ENCODE measurements at places on chromosomes 5 and 9.

GRCh38 chr5:97844797-97845196 lies 661.8 kb upstream of the RIOK2 start:
- DNase-seq: no peak

DNA sequence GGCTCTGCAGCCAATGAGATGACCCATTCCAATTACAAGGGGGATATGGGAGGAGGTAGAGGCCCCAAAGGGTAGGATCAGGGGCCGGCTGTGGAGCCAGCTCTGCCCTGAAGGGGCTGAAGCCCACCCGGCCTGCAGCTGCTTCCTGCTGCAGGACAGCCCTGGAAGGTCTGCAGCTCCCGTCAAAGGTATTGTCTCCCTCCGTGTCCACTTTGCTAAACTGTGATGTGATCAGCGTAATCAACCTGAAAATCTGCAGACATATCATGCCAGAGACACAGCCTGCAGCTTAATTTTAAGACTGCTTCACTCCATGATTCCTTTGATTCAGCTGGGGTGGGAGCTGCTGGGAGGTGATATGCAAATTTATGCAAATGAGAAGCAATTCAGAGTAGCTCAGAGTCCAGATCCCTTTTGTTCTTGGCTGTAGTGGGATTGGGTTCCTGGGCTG lies 90.7 kb downstream of the GADD45G start:
- no peak for DNase-seq

DNA sequence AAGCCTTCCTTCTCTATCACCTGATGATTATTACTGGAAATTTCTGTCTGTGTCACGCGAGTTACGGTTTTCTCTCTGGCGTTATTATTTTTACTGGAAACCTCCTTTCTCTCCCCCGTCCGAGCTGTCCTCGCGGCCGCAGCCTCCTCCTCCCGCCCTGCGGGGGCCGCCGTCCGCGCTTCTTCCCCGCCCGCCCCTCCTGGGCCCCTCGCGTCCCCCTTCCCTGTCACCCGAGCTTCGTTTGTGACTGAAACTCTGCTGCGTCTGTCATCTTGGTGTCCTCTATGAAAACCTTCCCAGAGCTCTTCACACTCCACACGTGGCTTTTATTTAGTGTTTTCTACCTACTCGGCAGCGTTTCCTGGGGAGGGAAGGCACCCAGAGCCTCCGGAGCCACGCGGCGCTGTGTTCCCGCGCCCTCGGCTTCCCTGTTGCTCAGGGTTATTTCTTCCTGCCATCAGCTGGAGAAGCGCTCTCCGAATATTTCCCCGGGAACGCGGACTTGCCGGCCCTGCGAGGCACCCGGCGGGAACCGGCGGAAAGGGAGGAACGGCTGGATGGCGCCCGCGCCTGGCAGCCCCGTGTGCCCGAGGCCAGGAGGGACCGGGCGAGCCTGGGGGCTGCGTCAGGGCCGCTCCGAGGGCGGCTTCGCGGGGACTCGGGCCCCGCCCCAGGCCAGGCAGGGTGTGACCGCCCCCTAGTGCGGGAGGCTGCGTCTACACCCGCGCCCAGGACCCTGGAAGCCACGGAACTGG lies 33.9 kb downstream of the TRIP13 start:
- DNase-seq: peak; percentile 76

GRCh38 chr9:78386773-78387172 lies 89.8 kb downstream of the PSAT1 start:
- no peak for DNase-seq

DNA sequence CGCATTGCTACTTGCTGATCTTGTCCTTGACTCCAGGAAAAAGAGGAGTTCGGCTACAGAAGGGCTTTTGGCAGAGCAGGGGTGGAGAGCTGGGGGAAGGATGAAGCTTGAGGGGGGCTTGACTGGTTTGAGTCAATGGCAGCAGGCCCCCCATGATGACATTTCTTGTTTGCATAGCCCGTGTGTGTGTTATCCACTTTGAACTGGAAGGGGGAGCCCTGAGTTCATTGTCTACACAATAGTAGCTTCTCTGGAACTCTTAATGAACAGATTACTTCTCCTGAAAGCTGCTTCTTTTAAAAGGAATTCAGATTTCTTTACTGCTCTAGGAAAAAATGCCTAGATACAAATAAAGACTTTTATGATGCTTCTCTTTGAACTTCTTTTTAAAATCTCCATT lies 2.3 kb downstream of the IFNB1 start:
- DNase-seq: no peak

DNA sequence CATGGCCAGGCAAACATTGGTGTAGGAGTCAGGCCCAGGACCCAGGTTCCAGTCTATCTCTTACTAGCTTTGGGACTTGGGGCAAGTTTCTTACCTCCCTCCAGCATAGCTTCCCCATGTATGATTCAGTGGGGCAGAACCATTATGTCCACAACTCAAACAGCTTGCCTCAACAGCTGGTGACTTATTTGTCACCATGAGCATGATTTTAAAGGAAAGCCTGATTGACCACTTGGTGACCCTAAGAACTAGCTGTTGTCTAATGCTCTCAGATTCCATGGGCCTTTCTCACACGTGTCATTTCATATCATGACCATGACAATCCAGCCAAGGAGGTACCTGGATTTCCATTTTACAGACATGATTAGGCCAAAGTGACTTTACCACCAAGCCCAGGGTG lies 126.4 kb downstream of the TTLL11 start:
- no peak for DNase-seq

DNA sequence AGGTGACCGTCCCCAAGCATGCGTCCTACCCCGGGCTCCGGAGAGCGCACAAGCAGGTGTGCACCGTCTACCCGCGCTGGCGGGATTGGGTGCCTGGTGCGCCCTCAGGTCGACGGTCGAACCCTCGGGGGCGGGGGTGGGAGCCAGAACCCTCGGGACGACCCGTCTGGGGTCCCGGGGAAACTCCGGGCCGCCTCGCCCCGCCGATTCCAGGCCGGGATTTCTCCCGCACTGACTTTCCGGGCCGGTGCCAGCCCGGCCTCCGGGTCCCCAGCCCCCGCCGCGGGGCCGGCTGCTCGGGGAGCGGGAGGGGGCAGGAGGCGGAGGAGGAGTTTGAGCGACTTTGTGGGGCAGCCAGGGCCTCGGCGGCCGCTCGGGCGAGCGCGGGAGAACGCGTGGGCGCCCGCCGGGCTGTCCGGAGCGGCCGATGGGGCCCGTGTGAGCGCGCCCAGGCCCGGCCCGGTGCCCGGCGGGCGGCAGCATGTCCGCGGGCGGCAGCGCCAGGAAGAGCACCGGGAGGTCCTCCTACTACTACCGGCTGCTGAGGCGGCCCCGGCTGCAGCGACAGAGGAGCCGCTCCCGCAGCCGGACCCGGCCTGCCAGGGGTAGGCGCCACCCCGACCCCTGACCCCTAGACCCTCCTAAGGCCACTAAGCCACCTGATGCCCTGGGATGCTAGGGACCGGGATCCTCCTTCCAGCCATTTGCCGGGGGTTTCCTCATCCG lies at the start of gene DAB2IP:
Gene DAB2IP (plus strand): TSS at position 340 of the 726 bp plus-strand sequence. CDS start 142 bp downstream, at position 482.
- peak; percentile 86 for DNase-seq

DNA sequence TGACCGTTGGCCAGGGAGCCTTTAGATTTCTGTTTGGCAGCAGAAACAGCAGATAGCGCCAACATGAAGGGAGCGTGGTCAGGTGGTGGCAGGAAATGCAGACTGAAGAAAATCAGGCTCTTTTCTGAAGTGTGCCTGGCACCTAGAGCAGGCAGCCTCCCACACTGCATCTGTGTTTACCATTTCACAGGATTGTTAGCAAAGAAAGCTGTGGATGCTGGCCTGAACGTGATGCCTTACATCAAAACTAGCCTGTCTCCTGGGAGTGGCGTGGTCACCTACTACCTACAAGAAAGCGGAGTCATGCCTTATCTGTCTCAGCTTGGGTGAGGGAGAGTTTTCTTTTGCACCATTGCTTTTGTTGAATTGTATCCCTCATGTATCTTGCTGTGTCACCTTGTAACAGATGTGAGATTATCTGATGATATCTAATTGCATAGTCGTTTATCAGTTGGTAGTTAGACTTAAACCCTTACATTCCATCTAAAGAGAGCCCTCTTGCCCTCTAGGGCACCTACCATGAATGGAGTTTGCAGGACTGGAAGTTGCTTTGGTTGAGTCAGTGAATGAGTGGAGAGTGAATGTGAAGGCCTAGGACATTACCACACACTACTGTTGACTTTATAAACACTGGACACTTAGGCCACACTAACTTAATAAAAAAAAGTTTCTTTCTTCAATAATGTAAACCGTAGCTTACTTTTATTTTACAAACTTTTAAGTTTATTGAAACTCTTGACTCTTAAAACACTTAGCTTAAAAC lies 42.8 kb downstream of the ACO1 start:
- DNase-seq: no peak

DNA sequence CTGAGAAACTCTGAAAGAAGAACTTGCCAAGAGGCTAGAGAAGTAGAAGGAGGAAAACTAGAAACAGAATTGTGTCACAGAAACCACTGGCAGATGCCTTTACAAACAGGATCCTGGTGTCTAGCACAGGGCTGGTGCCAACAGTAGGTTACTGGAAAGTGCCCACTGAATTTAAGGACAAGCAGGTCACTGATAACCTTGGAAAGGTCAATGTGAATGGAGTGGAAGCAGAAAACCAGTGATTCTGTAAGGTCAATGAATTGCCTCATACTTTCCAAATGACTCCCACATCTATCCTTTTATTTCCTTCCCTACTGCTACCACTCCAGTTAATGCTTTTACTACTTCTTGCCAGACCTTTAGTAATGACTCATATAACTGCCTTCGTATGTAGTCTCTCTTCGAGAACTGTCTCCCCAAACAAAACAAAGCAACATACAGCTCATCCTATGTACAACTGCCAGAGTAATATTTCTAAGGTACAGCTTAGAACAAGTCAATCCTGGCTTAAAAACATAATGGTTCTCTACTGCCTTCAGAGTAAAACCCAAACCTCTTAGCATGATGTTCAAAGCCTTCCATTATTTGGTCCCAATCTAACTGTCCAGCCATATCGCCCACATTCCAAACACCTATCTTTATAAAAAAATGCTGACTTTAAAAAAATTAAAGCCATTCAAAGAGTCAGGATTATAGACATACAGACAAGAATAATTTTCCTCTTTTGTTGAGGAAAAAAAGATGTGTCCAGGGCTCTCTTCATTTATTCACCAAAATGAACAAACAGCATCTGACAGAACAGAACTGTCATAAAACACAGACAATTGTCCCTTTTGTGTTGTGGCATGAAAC lies 52.5 kb downstream of the NR3C1 start:
- DNase-seq: no peak

DNA sequence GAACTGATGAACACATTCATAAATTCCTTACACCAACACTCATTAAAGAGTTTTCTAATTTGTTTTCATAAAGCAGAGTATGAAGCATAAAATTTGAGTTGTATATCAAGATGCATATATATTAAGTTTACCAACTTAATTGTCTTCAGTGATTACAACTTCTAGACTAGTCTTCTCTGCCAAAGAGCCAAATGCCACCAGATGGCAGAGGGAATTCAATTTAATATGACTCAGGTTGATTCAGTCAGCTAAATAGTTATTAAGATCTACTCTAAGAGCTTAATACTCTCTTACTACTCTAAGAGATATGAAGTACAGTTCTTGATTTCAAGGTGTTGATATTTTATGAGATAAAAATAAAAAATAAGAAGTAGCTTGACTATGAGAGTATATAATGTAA lies 53.4 kb downstream of the CDH10 start:
- DNase-seq: no peak

- DNase-seq: no peak
These were observed 390.4 kb downstream of the EBF1 start for GRCh38 chr5:158709279-158709678.

Measured in right kidney (tissue), 9 donors.